Kidney epithelial cell (primary cell): ENCODE measurements at places on chromosomes 16 and 17. TPM values are rescaled to one million over a fixed set of nuclear protein-coding genes. Genes with fewer than 3 reads are reported as not detected.

The DPEP3 gene
- not detected in 2 replicates for total RNA-seq

DNA sequence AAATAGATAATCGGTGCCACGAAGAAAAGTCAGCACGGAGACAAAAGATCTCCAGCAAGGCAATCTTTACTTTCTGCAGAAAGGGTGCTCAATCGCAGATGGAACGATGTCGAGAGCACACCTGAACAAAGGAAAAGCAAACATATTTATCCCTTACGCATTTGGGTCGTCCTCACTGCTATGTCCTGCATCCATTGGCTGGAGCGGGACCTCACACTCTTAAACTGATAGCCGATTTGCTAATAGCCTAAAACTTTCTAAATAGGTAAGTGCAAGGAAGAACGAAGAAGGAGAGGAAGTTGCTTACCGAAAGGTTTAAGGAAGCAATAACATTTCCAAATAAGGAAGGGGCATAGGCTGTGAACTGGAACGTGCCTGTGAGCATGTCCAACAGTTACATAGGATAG is 1.2 kb upstream of the AKAP10 start:
- DNase-seq, result no peak

DNA sequence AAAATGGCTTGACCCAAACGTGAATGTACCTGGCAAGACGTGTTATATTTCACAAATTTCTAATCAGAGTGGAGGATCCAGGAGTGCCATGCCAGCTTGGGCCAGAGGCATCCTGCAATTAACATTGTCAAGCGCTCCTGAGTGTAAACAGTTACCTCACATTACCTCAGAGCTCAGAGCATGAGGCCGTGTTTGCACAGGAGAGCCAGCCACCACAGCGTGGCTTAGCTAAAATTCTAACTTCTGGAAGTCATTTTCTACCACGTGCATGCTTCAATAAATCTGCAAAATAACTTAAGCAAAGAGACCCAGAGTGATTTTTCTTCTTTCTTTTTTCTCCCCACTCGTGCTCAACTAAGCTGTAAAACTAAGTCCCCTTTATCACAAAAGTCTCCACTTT is 769.0 kb downstream of the KCNJ2 start:
- DNase-seq, result no peak

The HS3ST3A1 gene
- total RNA-seq, result 37.5 and 38.4 TPM in 2 replicates

GRCh38 chr16:1825381-1825863 is 1.2 kb downstream of the HAGH start:
- no peak for DNase-seq

DNA sequence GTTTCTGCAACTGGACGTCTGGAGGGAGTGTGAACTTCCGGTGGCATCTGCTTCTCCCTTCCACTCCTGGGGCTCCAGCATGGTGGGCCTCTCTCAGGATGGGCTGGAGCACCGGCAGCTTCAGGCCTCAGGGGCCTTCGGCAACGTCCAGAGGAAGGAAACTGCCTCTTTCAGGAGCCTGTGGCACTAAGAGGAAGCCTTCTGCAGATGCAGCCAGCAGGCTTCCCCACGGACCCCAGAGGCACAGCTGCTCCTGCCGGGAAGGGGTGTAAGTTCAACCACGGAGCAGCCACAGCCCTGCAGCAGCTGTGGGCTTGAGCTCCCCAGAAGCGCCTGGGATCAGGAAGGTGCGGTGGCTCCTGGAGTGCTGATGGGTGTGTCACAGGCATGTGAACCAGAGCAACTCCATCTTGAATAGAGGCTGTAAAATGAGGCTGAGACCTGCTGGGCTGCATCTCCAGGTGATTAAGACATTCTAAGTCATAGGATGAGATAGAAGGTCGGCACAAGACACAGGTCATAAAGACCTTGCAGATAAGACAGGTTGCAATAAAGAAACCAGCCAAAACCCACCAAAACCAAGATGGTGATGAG is 50.8 kb upstream of the KLHDC4 start:
- DNase-seq, result no peak

The PDF gene
- total RNA-seq, result 28.7 and 32.3 TPM in 2 replicates

GRCh38 chr17:73140566-73140965 is 24.2 kb upstream of the SSTR2 start:
- DNase-seq, result no peak
